CD4-positive, alpha-beta T cell treated with Interleukin-1 beta for 1 hour (primary cell): ENCODE measurements at places on chromosomes 6 and 20.
A peak's percentile ranks its signal among the peaks of the same experiment; 100 is the strongest.

DNA sequence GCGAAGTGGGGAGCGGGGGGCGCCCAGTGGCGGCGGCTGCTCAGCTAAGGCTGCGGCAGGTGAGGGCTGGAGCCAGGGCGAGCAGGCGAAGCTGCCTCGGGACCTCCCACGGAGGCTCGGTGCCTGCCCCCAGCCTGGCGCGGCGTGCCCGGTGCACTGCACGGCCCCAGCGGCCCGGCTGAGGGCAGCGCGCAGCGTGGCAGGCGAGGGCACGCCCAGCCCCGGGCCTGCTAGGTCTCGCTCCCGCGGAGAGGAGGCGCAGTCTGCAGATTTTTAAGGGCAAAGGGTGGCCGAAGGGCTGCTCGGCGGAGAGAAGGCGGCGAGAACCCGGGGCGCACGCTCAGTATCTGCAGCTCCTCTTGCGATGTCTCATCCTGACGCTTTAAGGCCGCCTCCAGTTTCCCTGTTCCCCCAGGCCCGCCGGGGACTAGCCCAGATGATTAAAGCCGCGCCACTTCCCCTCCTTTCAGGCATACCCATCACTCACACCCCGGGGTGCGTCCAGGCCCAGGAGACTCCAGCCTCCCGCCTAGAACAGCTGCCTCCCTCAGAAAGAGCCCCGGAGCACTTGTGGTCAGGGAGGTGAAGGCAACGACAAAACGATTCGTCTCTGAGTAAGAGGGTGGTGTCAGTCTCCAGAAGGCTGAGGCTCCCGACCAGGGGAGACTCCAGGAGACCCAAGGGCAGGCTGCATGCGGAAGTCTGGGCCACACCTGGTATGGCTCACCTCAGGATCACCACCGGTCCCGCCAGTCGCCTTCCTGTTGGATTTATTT, at the start of gene FERMT1:
TSS of gene FERMT1 (minus strand) at position 158 of the 776 bp plus-strand sequence. CDS start 3,476 bp downstream, outside the sequence.
- DNase-seq = no peak

DNA sequence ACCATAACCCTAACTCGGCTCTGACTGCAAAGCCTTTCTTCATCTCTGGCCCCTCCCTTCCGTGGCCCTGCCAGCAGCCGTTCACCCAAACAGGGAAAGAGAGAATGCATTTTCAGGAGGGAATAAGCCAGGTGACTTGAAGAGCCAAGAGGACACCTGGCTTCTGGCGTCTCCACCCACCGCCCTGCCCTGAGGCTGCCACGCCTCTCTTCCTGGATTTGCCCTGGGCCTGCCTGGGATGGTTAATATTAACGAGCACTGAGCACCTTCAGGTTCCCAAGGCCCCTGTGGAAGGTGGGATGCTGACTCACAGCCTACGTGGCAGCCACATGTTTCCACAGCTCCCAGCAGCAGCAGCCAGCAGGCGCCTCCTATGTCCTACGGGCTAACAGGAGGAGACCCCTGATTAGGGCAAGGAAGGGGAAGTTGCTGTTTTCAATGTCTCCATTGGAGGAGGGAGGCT, 138.0 kb upstream of the RREB1 start:
- DNase-seq = no peak

GRCh38 chr6:158920311-158920905, 79.6 kb downstream of the RSPH3 start:
- DNase-seq = no peak

DNA sequence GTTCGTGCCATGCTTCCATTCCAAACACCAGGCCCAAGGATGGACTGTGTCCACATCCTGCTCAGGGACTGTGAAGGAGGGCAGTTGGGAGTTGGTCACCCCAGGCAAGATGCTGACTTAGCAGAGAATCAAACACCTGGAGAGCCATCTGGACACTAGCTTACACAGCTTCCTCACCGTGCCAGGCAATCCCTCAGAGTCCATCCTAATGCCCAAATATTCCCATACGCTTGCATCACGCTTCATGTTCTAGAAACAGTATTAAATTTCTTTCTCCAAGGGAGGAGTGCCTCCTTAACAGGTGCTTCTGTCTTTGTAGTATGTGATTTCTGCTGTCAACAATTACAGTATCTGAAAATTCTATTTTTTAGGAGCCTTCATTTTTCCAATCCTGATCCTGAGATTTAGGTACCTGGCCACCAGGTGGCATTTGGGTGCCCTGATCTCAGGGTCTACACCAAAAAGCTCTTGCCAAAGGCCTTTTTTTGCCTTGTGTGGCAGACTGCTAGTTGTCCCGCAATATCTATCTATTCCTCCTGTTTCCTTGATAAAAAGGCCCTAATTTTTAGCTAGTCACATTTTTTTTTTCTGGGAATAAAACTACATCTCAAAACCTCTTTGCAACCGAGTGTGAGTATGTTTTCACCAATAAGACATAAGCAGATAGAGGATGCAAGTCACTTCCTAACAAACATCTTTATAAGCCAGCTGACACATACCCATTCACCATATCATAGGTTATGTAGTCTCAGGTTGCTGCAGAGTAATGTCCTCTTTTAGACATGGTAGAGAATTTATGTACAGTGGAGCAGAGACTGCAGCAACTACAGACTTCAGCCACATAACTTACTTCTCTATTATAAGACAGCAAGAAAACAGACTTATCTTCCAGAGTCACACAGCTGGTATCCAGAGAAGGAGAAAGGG, 85.0 kb downstream of the PREP start:
- DNase-seq = no peak

GRCh38 chr6:166488076-166488685, 98.3 kb downstream of the RAMACL start:
- peak; percentile 90 for DNase-seq
